ENCODE measurements at places on chromosomes 13 and 19.

- no peak for DNase-seq
These were observed 10.1 kb upstream of the GTF2F1 start for GRCh38 chr19:6402837-6403608.

- no peak for DNase-seq
These were observed 51.0 kb upstream of the RCBTB2 start for GRCh38 chr13:48583859-48584311.

DNA sequence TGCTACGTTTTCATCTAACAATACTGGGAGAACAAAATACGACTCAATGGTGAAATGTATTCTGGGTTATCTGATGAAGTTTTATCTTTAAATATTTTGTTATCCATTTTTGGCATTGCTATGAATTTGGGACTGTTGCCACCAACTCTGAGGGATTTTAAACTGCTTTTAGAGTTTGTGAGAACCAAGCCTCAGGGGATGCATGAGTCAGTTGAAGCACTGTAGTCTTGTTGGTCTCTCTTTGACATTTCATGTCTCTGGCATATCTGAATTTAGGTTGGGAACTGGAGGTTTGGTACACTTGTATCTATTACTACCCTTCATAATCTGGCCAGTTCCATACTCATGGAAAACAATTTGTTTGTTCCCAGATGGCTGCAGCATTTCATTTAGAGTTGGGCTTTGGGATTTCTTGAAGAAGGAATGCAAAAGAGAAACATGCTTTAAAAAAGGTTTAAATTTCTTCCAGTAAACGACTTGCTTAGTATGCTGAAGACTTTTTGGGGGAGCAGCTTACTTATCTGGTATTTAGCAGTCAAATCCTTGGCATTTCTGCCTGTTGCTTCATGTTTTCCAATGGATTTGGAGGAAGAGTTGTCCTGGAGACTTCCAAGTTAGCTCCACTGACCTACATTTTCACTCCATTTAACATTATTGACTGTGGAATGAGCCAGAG lies 28.9 kb downstream of the ARHGEF7 start:
- DNase-seq: no peak

GRCh38 chr13:95492044-95492801 lies 60.3 kb upstream of the CLDN10 start:
- DNase-seq: no peak

- no peak for DNase-seq
These were observed 38.9 kb upstream of the IPO5 start for GRCh38 chr13:97914540-97914939.

DNA sequence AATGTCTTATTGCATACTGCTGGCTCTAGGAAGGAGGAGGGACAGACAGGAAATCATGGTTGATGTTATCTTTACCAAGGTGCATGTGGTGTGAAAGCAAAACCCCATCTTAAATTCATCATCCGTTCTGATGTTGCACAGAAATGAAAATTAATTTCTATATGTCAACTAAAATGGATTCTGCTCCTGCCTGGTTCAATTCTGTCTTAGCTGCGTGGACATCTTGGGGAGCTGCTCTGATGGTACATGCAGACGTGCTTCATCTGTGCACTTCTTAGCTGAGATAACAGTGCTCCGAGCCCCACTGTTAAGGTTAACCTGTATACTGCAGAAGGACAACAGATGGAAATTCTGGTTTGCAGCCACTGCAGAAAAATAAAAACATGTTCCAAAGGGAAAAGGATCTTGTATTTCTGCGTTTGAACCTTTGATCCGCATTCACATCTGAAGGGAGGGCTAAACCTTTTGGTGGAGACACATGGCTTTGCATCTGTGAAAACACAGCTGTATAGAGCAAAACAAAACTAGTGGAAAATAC lies 155.6 kb downstream of the TM9SF2 start:
- DNase-seq: no peak

DNA sequence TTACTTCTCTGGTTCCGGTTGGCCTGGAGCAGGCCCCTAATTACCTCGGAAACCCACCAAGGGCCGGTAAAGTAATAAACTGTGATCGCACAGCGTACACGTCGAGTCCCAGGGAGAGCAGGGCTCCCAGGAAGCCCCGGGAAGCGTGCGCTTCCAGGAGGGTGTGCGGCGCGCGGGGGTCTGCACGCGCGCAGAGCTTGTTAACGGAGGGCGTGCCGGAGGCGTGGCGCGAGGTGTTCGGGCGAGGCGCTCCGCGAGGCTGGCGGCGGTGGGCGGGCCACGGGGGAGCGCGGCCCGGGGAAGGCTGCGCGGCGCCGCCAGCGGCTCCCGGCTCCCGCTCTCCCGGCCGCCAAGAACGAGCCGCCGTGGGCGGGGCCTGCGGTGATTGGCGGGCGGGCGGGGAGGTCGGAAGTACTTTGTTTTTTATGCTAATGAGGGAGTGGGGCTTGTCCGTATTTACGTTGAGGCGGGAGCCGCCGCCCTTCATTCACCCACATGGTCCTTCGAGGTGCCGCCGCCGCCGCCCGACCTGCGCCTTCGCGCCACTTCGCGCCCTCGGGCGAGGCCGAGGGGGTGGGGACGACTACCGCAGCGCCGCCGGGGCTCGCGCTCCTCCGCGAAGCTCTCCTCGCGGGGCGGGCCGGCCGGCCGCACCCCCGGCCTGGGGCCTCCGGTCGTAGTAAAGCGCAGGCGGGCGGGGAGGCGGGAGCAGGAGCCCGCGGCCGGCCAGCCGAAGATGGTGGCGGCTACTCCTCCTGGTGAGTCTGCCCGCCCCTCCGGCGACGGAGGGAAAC lies at the start of gene MIR17HG:
Gene MIR17HG, plus strand, starts transcription at position 486 of the 794 bp plus-strand sequence.
- peak; percentile 82 for DNase-seq

- DNase-seq: peak; percentile 50
These were observed 1.9 kb upstream of the FOXO1 start for GRCh38 chr13:40668335-40668734.

- no peak for DNase-seq
These were observed 47.8 kb downstream of the COL4A2 start for GRCh38 chr13:110354715-110355473.

GRCh38 chr13:100797921-100798320 lies 123.3 kb upstream of the TMTC4 start:
- no peak for DNase-seq

GRCh38 chr19:46756544-46756888 lies 10.3 kb upstream of the STRN4 start:
- no peak for DNase-seq

DNA sequence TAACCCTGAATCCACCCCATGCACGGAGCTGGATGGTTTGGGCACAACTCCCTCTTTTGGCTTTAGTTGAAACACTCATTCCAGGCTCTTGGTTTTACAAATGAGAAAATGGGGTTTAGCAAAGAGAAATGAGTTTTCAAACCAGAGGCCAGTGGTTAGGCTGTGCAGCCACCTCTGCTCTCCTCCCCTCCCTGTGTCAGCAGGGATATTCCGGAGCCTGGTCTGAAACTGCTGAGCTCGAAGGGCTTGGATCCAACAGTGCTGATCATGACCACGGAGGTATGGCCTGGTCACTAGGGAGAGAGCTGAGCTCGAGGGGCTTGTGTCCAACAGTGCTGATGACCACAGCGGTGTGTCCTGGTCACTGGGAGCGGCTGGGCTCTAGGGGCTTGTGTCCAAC lies 41.5 kb downstream of the ZNF787 start:
- no peak for DNase-seq

GRCh38 chr19:45515807-45516401 lies 8.6 kb downstream of the VASP start:
- no peak for DNase-seq

DNA sequence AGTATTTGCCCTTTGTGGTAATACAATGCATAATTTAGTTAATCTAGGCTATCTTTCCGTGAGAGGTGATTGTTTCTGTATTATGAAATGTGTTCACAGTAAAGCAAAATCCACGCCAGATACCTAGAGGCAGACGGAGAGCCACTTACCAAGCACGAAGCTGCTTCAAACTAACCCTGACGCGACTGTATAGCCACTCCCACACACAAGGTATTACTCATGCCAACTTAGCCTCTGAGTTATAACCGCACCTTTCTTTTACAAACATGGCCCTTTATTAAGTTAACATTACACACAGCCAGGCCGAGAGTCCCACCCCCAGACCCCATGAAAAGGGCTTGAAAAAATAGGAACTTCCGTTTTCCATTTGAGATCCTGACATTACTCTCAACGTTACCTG lies 185.7 kb downstream of the ABCC4 start:
- DNase-seq: no peak

- peak; percentile 45 for DNase-seq
These were observed 11.3 kb upstream of the TNFRSF19 start for GRCh38 chr13:23558675-23559536.

DNA sequence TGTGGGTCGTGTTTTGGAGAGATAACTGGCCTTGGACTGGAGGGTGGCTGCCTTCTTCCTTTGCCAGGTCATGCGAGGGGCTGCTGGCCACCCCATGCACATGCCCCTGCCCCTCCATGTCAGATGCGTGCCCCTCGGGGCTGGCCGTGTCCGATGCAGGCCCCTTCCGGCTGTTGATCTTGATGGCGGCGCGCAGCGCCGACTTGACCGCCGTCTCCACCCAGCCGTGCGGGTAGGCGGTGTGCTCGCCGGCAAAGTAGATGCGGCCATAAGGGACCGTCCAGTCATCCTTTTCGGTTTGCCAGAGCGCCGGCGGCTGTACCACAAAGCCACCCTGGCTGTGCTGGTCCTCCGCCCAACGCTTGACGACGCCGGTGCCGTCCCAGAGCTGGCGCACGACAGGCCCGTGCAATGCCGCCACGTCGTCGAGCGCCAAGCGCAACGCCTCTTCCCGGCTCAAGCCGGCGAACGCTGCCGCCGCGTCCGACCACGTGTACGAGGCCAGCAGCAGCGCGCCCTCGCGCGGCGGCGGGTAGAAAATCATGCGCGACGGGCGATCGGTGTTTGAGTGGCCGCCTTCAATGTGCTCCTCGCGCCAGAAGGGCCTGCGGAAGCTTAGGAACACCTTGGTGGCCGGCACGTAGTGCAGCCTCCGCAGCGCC lies 6.9 kb downstream of the IL4I1 start:
- DNase-seq: peak; percentile 74

DNA sequence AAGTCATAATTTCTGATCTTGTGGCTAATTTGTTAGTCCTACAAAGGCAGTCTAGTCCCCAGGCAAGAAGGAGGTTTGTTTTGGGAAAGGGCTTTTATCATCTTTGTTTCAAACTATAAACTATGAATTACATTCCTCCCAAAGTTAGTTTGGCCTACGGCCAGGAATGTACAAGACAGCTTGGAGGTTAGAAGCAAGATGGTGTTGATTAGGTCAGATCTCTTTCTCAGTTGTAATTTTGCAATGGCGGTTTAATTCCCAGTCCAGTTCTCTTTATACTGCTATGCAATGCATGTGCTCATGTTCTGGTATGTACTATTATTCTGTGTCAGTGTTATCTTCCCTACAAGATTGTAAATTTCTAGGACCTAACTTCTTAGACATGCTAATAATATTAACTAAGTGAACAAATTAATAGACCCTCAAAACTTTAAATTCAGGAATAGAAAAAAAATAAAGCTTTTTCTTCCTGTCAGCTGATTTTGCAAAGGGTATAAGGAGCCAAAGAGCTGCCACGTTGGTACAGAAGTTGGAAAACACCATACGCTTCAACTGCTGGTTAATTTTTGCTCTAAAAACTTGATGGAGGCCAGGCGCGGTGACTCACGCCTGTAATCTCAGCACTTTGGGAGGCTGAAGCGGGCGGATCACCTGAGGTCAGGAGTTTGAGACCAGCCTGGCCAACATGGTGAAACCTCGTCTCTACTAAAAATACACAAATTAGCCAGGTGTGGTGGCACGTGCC lies 1.3 kb upstream of the DNAJC15 start:
- no peak for DNase-seq

- no peak for DNase-seq
These were observed 108.3 kb downstream of the ABCC4 start for GRCh38 chr13:95192998-95193397.

DNA sequence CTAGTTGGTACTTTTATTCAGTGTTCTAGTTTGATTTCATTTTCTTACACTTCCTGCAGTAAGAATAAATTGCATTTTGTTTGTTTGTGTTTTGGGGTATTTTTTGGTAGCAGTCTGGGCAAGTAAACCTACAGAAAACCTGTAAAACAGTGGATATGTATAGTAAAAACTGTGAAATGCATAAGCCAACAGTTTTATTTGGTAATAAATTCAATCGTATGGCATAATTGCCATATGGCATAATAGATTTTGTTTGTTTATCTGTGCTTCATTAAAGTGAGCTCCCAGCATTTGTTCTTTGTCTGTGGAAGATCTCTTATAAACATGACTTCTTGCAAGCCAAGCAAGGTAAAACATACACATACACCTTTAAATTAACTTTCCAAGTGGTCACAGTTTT lies 111.9 kb downstream of the PCDH9 start:
- no peak for DNase-seq

GRCh38 chr13:51804295-51805172 lies 571 bp upstream of the DHRS12 start:
- peak; percentile 48 for DNase-seq

- no peak for DNase-seq
These were observed 1.4 kb downstream of the BTBD2 start for GRCh38 chr19:2014131-2014571.

DNA sequence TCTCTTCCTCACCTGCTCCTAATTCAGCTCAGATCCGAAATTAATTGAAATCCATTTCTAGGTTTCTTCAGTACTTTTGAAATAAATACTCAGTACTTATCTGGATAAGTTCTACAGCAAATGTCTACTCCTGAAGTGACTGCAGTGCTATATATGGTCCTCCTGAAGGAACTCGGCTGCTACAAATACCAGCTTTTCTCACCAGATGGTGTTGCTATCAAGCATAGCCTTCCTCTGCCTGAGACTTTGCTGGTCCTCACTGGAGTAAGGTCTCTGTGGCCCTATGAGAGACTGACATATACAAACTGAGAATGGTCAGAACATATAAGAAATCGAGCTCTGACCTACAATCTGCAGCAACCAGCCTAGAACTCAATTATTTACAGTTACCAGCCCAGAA lies 161.6 kb downstream of the NDFIP2 start:
- no peak for DNase-seq

DNA sequence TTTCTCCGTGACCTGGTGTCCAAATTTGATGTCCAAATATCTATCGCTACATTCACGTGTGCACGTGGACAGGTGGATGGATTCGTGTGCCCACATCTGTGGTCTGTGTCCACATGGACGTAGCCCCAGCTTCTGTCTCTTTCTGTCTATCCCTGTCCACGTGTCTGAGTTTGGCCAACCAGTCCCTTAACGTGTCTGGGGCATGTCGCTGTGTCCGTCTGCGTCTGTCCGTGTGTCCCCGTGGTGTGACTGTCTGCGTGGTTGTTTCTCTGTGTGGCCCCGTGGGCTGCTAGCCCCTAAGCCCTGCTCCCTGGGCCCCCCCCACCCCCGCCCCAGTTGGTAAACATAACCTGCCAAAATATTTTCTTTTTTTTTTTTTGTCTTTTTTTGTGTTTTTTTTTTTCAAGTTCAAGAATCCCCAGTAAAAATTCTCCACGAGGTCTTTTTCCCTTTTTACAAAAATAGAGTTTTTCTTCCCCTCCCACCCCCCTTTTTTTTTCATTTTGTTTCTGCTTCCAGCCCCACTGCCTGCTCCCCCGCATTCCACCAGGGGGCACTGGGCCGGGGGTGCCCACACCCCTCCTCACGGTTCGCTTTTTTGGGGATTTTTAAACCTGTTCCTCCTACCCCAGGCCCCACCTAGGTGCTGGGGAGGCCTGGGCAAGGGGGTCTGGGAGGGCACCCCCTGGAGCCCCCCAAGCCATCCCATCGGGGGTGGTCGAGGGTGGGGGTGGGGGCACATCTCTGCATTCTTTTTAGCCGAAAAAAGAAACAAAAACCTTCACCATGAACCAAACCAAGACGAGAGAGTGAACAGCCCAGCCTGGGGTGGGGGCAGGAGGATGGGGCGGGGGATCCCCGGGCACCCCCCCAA lies 18.3 kb downstream of the PRKCSH start:
- DNase-seq: no peak

- DNase-seq: no peak
These were observed at the start of gene OR2Z1 for GRCh38 chr19:8721334-8721733. TSS of gene OR2Z1 (plus strand) at chr19:8721634. CDS start at chr19:8731029, 9,395 bp downstream.

GRCh38 chr19:36449059-36449670 lies 30.7 kb upstream of the ZFP82 start:
- no peak for DNase-seq

All from tibial nerve (tissue), 4 donors.